Vagina (tissue), 2 donors: ENCODE measurements at places on chromosomes 12 and 14.

DNA sequence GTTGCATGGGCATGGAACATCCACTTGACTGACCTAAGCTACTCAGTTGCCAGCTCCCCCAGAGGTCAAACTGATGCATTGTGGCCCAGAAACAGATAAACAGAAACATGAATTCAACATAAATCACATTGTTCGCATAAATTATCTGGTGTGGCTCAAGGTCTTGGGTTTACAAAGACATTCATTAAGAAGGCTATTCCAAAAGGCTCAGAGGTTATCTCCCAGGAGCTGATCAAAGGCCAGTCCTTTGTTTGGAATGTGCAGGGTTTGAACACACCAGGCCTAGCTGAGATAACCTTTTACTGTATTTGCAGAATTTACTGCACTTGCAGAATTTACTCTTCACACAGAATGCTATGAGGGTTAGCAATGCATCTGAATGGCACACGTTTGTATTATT is 96.4 kb upstream of the DCD start:
- no peak for DNase-seq

GRCh38 chr14:88668448-88669116 is 105.7 kb downstream of the ZC3H14 start:
- no peak for DNase-seq

- no peak for DNase-seq
These were observed 374.4 kb downstream of the DPF3 start for GRCh38 chr14:72519543-72519942.

DNA sequence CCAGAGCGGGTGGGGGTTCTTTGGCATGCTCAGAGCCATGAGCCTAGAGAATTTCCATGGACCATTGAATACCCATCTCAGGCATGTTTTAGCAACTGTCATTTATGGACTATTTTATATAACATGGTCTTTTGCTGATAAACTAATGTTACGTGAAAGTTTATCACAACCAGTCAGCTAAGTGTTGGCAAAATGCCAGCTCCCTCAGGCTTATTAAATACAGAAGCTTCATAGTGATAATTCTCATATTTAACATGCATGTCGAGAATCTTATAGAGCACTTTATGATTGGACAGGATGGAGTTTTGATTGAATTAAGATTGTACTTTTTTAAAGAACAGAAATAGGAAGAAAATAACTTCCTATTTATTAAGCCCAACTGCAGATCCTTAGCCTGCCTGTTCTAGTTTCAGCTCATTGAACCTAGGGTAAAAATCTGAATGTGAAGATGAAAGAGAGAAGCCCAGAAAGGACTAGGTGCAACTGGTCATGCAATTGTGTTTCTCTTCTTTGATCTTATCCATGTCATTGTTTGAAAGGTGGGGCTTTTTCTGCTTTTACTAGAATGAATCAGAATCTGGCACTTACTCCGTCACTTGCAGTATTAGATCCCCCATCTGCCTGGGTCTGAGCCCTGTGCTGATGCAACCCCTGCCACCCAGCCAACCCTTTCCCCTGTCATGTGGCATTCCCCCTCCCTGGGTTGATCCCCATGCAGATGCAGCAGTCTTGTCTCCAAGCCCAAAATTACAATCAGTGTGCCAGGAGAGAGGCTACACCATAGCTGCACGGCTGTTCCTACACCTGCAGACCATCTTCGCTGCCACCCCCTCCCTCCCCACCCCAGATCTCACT is 134.6 kb upstream of the EVL start:
- DNase-seq, result no peak

- DNase-seq, result no peak
These were observed 596.0 kb downstream of the SLC16A7 start for GRCh38 chr12:60191676-60192359.

DNA sequence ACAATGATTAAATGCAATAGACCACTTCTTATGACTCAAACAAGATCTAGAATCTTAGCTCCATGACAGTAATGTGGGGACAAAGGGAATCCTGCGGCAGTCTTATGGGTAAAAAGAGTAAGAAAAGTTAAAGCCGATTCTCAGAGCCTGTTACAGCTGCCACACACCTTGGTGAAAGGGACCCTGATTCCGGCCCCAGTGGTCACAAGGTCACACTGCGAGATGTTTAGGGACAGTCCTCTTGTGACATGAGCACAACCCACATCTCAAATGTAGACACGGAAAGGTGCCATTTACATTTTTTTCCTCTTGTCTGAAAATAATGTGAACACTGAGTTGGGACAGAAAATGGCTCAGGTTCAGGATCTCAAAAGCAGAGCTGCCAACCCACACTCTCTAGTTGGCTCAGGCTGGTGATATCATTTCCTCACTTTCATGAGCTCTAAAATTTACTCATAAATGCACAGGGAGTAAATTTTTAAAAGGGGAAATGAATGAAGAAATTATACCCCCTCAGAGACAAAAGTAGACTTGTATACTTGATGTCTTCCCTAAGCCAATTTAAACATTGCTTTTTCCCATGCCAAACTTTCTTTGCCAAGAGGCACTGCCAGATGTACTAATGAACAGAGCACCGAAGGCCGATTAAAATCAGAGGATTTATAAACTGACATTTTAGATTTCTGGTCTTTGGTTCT is 113.1 kb upstream of the OVCH1 start:
- no peak for DNase-seq

DNA sequence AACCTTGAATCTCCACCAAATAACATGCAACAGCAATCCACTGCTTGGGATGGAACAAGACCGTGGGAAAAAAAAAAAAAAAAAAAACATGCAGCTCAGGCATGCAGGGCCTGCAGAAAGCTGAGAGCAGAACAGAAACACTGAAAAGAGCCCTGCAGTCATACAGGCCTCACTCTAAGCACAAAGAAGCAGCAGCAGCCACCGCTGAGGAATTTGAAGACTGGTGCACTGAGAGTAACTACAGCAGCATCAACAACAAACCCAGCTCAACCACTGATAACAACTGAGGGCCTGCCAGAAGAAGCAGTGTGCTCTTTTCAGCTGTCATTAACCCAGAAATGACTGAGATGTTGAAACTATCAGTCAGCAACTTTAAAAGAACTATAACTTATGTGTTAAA is 354.7 kb upstream of the TMTC1 start:
- no peak for DNase-seq

DNA sequence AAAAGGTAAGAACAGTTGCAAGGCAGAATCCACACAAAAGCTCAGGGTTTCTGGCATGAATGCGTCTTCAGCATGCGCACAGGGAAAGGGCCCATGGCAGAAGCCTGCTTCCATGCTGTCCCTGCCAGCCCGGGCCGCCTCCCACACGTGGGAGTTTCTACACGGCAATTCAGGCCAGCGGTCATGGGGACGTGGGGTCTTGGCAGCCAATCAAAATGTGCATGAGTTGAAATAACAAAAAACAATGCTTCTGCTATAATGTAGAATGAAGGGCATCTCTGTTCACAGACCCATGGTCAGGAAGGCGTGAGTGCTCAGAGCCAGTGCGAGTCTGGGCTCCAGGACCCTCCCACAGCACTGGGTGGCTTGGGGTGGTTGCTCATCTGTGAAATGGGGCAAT is 28.6 kb downstream of the AMN start:
- no peak for DNase-seq

- no peak for DNase-seq
These were observed 350.1 kb upstream of the ATP2B1 start for GRCh38 chr12:90058704-90059103.

DNA sequence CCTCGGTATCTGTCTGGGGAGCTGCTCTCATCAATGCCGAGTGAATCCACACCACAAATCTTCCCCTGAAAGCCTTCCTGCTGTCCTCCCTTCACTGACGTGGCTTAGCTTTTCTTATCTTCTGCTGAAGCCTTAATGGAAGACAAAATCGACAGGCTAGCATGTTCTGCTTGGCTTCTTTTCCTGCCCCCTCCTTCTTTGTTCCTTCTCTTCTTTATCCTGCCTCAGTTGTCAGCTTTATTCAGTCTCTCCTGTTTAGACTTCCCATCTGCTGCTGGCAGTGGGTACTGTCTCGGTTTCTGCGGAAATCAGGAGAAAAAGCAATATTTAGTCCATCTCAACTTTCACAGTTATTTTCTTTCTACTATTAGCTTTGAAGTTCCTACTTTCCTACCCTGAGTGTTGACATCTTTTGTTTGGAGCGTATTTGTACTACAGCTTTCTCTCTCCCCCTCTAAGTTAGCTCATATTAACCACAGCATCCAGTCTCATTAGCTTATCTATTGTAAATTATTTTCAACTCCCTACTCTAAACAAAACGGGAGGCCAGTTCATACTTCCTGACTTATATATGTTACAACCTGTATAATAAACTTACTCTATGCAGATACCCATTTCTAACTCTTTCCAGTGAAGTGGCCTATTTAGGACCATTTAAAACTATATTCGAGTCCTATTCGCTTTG is 226.0 kb downstream of the DACT1 start:
- no peak for DNase-seq

- DNase-seq, result no peak
These were observed 212.9 kb upstream of the FAR2 start for GRCh38 chr12:28936221-28936620.

DNA sequence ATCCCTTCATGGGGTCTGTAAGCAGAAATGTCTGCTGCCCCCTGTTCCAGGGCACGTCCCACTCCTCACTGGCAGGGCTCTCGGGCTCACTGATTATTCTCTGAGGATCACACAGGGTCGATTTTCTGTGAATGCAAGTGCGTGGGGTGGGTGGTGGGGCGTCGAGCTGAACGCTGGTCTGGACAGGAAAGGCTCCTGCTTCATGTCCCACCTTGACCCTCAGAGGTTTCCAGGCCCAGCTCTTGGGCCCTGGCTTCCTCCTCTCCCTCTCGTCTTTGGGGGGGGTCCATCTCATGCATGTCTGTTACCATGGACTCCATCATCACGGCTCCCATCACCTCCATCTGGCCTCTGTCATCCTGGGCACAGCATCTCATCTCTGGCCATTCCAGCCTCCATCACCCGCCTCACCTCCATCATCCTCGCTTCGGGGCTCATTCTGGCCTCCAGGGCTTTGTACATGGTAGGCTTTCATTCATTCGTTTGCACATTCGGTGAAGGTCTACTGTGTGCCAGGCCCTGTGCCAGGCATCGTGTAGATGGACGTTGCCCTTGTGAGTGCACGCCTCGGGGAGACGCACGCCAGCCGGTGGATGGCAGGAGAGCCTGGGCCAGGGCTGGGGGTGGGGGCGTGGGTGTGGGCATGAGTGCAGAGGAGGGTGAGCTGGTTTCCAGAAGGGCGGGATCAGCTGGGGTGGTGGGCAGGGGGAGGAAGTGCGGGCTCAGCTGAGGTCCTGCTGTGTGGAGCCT is 34.7 kb downstream of the RTL1 start:
- DNase-seq, result no peak

GRCh38 chr12:7694556-7695236 is 879 bp downstream of the GDF3 start:
- no peak for DNase-seq

GRCh38 chr14:31209605-31210004 is 2.0 kb upstream of the HECTD1 start:
- no peak for DNase-seq

DNA sequence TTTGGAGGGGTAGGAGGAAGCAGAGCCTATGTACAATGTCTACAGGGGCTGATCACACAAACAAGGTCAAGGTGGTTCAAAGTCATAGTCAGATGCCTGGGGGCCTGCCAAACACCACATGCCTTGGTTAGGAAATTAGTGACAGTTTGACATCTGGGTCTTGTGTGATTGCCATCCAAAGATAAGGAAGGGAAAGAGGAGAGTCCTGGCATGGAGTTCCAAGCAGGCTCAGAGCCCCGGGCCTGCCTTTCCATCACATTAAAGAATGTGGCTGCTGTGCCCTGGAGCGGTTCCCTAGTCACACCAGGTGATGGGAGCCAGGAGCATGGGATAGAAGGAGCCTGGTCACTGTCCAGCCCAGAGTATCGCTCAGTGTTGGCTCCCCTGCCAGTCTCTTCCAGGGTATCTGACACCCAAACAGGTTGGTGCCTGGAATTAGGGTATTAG is 53.6 kb upstream of the BCL2L14 start:
- DNase-seq, result no peak

- no peak for DNase-seq
These were observed 37.8 kb upstream of the OR4E1 start for GRCh38 chr14:21711360-21711961.

GRCh38 chr12:49809906-49810389 is 18.3 kb downstream of the NCKAP5L start:
- no peak for DNase-seq

GRCh38 chr14:51307551-51307950 is 67.5 kb downstream of the TMX1 start:
- DNase-seq, result no peak

GRCh38 chr12:91098941-91099340 is 12.4 kb downstream of the LUM start:
- DNase-seq, result no peak

DNA sequence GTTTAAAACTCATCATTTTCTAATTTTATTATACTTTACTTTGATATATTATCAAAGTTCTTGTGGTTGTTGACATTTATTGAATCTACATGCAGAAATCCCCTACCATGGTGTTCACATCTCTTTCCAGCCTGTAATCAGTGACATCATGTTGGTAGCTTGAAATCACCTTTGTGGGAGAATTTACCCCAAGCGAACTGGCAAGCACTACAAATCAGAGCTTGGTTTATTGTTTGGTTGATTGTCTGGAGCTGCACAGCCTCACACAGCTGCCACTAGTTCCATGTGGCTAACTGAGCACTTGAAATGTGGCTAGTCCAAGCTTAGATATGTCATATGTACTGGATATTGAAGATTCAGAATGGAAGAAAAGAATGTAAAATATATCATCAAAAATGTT is 15.4 kb upstream of the KRT5 start:
- no peak for DNase-seq

- no peak for DNase-seq
These were observed 10.8 kb downstream of the BEGAIN start for GRCh38 chr14:100576091-100577085.

- no peak for DNase-seq
These were observed 36.7 kb downstream of the CCDC92 start for GRCh38 chr12:123935956-123936355.

GRCh38 chr12:3361146-3361545 is 129.9 kb upstream of the PRMT8 start:
- no peak for DNase-seq
